Parietal lobe (tissue), 2 donors: ENCODE measurements at places on chromosomes 1 and 21. TPM values are rescaled to one million over a fixed set of nuclear protein-coding genes. Genes with fewer than 3 reads are reported as not detected.

USH2A gene
- total RNA-seq, result 0.31 TPM

FAM110D gene
- total RNA-seq, result 0.31 TPM

SEC22B gene
- 32.6 TPM for total RNA-seq

CATSPERE gene
- total RNA-seq, result 0.94 TPM

RUNX3 gene
- not detected for total RNA-seq

SYT6 gene
- 21.3 TPM for total RNA-seq

FCAMR gene
- not detected for total RNA-seq

FMO5 gene
- total RNA-seq, result 0.63 TPM

AADACL3 gene
- total RNA-seq, result not detected

KDF1 gene
- total RNA-seq, result not detected

ERICH3 gene
- 36.9 TPM for total RNA-seq
